ENCODE measurements at places on chromosomes 3 and 15. TPM values are rescaled to one million over a fixed set of nuclear protein-coding genes. Genes with fewer than 3 reads are reported as not detected.
A peak's percentile ranks its signal among the peaks of the same experiment; 100 is the strongest.

DNA sequence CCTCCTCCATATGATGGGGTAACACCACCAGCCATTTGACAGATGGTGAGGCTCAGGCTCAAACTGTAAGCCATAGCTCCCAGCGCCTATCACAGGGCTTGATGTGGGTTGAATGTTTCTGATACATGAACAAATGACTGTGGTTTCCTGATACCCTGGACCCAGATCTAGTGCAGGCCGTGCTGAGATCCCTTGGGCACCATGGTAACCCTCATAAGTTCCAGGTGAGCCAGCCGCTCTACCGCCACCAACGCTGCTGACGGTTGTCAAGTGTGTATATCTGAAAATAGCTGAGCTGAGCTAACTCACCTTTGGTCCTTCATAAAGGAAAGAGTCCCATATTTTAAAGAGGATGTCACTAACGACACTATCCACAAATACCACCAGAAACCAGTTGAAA is 74.5 kb downstream of the TBC1D2B start:
- H3K36me3 ChIP-seq = peaks cover 15% of the 10 kb centered on the region
- no peaks in the 10 kb centered on the region for H3K27me3 ChIP-seq
- DNase-seq = no peak
- no peaks in the 10 kb centered on the region for H3K4me1 ChIP-seq
- H3K27ac ChIP-seq = no peak overlapping the region

- no peaks in the 10 kb centered on the region for H3K27me3 ChIP-seq
- H3K4me1 ChIP-seq = no peaks in the 10 kb centered on the region
- H3K27ac ChIP-seq = no peak overlapping the region
Measured at GRCh38 chr3:81216192-81216591, 545.3 kb downstream of the GBE1 start.

NME9 gene
- 3.5 TPM for total RNA-seq

GRCh38 chr15:94793641-94794040 is 562.3 kb downstream of the MCTP2 start:
- H3K27ac ChIP-seq = no peak overlapping the region
- no peaks in the 10 kb centered on the region for H3K4me1 ChIP-seq
- no peak overlapping the region for H3K4me3 ChIP-seq
- no peaks in the 10 kb centered on the region for H3K36me3 ChIP-seq

GRCh38 chr15:23877502-23878412 is 190.7 kb upstream of the NDN start:
- H3K4me1 ChIP-seq = no peaks in the 10 kb centered on the region
- no peaks in the 10 kb centered on the region for H3K27me3 ChIP-seq
- peak; percentile 76 for DNase-seq
- H3K4me3 ChIP-seq = no peak overlapping the region
- H3K27ac ChIP-seq = no peak overlapping the region
- no peaks in the 10 kb centered on the region for H3K36me3 ChIP-seq

SPATA12 gene
- total RNA-seq = not detected

DNA sequence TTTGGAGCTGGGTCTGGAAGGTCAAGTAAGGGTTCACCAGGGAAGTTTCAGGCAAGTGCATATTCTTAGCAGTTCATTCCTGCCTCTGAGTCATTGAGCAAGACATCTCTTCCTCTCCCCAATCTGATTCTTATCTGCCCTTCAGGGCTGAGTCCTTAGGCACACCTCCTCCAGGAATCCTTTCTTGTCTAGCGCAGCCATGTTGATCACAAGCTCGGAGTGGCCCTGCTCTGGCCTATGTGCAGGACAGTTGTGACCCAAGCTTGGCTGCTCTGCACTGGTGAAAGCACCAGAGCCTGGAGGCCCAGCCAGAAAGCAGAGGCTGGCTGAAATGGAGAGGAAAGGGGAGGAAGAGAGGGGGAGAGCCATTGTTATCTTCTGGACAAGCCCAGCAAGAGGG is 30.9 kb upstream of the MRPS22 start:
- no peaks in the 10 kb centered on the region for H3K4me1 ChIP-seq
- no peak for DNase-seq
- H3K36me3 ChIP-seq = no peaks in the 10 kb centered on the region
- no peaks in the 10 kb centered on the region for H3K27me3 ChIP-seq
